ENCODE measurements at places on chromosomes 7 and 10.

DNA sequence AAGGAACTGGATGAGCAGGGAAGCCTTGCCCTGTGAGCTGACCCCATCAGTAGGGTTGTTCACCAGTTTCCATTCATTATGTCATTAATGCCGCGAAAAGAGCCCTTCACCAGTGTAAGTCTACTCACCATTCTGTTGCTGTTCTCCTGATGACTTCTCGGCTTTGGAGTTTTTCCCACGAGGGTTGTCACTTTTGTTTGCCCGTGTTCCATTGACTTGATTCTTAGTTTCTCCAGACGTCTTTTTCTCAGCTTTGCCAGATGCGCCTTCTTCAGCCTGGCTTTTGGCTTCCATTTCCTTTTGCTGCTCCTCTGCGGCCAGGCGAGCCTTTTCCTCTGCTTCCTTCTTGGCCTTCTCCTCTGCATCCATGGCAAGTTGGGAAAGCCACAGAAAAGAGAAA is 128.8 kb downstream of the PPP1R17 start:
- DNase-seq, result no peak

DNA sequence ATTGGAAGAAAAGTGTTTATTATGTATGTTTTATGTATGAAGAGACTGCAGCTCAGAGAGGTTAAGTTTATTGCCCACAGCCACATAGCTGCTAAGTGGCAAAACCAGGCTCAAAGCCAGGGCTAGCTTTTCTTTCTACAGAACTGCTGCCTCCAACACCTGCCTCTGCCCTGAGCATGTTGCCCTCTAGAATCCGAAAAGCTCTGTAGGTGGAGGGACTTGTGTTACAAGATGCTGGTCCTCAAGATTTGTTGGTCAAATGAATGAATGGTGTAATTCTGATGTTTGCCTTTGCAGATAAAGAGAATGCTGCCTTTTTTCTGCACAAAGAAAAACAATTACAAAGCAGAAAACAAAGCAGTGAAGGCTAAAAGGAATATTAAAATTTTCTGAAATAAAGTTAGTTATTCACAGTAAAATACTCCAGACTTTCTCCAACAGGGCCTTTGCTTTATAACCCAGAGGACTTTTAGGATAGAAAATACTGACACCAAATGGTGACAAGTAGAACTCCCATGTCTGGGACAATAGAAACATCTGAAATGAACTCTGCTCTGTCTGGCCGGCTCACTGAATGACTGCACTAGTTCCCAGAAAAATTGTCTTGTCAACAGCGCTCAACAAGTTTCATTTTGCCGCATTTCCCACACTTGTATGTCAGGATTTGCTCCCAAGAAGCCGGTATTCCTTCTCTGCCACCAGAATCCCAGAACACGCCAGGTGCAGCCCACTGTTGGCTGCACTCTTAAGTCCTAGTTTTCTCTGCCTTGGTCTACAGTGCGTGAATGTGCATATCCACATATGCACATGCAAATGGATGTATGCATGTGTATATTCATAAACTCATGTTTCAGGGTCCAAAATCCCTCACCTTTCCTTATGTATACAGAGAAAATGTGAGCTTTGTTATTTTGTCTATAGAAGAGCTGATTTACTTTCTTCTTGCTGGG is 11.0 kb upstream of the DNTT start:
- no peak for DNase-seq

- no peak for DNase-seq
Observed at GRCh38 chr7:86951895-86952294, 107.6 kb downstream of the ELAPOR2 start.

DNA sequence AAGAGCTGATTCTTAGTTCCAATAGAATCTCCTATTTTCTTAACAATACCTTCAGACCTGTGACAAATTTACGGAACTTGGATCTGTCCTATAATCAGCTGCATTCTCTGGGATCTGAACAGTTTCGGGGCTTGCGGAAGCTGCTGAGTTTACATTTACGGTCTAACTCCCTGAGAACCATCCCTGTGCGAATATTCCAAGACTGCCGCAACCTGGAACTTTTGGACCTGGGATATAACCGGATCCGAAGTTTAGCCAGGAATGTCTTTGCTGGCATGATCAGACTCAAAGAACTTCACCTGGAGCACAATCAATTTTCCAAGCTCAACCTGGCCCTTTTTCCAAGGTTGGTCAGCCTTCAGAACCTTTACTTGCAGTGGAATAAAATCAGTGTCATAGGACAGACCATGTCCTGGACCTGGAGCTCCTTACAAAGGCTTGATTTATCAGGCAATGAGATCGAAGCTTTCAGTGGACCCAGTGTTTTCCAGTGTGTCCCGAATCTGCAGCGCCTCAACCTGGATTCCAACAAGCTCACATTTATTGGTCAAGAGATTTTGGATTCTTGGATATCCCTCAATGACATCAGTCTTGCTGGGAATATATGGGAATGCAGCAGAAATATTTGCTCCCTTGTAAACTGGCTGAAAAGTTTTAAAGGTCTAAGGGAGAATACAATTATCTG is 1.6 kb downstream of the LRRTM3 start:
- DNase-seq, result no peak

GRCh38 chr10:95840681-95841080 is 67.1 kb upstream of the CC2D2B start:
- no peak for DNase-seq

GRCh38 chr7:2063563-2064260 is 169.0 kb downstream of the MAD1L1 start:
- DNase-seq, result no peak

GRCh38 chr10:4662576-4663161 is 163.3 kb upstream of the AKR1E2 start:
- no peak for DNase-seq

GRCh38 chr7:86598311-86598710 is 45.4 kb upstream of the GRM3 start:
- no peak for DNase-seq

DNA sequence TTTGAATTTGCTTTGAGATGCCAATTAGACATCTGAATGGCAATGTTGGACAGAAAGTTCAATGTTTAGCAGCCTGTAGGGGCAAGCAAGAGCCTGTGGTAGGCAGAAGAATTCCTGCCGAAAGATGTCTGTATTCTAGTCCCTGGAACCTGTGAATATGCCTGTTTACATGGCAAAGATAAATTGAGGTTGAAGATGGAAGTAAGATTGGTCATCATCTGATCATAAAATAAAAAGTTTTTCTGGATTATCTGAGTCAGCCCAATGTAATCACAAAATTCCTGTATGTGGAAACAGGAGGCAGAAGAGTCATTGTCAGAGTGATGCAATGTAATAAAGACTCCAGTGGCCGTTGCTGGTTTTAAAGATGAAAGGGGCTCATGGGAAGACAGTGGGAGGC is 430.5 kb downstream of the MDFIC start:
- no peak for DNase-seq

DNA sequence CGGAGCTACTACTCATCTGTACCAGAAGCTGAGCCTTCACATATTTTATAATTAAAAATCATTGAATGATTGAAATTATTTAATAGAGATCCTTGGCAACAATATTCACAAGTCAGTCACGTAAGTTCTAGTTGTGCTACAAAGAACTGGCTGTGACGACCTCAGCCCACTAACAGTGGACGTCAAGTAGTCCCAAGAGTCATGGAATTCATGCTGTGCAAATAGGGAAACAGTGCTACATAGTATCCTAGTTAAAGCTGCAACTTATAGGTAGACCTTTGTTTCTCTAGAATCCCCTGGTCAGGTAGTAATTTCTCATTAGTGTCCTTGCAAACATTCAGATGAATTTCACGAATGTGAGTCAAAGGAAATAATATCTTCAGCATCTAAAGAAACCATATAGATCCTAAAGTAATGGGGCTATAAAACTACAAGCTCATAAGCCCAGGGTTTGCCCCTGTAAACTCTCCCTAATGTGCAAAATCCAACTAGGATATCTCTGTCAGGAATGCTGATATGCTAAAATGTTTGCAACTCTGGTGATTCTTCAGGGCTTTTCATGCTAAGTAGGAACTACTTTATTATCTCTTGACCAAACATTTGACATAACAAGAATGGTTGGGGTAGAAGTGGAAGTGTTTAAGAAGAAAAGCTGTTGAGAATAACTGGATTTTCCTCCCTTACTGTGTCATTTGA is 31.2 kb downstream of the CFAP69 start:
- no peak for DNase-seq

DNA sequence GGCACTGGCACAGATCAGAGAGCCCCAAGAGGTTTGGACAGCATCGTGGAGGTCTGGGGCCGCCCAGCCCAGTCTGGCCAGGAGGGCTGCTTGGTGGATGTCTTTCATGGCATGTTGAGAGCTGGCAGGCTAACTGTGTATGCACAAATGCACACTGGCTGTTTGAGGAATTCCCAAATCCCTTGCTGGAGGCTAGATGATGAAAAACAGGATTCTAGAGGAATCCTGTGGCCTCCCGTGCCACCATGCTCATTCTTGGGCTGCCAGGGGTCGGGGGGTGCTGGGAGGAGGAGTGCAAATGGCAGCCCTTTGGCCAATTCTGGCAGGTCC is 26.5 kb downstream of the LEP start:
- DNase-seq, result no peak

DNA sequence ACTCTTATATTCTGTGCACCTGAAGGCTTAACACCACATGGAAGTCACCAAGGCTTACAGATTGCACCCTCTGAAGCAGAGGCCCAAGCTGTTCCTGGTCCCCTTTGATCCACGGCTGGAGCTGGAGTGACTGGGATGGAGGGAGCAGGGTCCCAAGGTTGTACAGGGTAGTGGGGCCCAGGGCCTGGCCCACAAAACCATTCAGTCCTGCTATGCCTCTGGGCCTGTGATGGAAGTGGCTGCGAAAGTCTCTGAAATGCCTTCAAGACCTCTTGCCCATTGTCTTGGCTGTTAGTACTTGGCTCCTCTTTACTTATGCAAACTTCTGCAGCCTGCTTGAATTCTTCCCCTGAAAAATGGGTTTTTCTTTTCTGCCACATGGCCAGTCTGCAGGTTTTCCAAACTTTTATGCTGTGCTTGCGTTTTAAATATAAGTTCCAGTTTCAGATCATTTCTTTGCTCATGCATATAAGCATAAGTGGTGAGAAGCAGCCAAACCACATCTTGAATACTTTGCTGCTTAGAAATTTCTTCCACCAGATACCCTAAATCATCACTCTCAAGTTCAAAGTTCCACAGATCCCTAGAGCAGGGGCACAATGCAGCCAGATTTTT is 53.4 kb downstream of the AKR1D1 start:
- no peak for DNase-seq

GRCh38 chr10:114683162-114683561 is 25.1 kb upstream of the ABLIM1 start:
- DNase-seq, result no peak

DNA sequence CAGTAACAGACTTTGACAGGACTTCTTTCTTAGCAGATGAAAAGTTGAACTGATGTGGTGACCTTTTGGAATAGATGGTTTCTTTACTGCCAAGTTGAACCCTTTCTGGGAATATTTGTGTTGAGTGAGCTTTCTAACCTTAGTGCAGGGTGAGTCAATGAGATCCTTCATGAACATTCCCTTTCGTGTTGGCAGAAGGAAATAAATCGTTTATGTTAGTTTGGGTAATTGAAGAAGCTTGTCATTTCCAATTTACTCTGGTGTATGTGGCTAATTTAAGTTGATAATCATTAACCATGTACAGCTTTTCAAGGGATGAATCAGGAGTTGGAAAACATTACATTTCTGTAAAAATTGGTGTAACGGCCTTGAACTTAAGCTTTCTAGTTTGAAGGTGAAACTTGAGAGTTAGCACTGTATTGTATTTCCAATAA is 43.4 kb downstream of the PTTG1IP2 start:
- no peak for DNase-seq

- no peak for DNase-seq
Observed at GRCh38 chr7:80552031-80552694, 40.3 kb upstream of the GNAT3 start.

DNA sequence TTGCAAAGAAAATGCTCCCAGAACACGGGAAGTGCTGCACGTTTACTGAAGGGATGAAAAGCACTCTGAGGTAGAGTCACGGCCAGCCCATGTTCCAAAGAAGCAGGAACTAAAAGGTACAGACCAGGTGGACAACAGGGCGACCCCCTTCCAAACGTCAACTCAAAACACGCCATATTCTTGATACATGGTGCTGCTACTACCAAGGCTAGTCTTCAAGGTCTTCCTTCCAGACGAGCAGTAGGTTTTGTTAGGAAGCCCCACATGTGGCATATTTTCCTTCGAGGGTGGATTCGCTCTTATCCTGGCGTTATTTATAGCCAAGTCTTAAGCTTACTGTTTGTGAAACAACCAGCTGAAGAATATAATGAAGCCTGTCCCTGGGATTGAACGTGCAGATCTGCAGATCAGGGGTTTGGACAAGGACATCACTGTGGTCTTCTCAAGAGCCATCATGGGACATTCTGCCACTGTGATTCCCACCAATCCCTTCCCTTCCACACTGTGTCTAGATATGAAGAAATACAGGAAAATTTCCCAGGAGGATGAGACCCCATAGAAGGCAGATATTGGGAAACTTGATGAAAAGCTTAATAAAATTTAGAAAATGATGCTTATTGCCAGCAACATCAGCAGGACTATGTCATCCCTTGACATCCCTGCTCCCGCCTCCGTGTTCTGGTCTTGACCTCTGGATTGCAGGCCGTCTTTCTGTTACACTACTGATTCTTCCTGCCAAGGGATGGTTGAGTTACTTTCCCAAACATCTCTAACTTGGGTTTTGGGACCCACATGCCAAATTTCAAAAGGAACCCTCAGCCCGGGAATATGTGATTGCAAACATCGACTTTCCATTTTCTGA is 734.4 kb downstream of the PARD3 start:
- DNase-seq, result no peak

Measured in activated gamma-delta T cell treated with Interleukin-2 at 50 U/mL for 16 hours (primary cell).